ENCODE measurements at places on chromosomes 3 and 15.

GRCh38 chr3:189690672-189691071 is 59.5 kb downstream of the TP63 start:
- DNase-seq, result no peak

DNA sequence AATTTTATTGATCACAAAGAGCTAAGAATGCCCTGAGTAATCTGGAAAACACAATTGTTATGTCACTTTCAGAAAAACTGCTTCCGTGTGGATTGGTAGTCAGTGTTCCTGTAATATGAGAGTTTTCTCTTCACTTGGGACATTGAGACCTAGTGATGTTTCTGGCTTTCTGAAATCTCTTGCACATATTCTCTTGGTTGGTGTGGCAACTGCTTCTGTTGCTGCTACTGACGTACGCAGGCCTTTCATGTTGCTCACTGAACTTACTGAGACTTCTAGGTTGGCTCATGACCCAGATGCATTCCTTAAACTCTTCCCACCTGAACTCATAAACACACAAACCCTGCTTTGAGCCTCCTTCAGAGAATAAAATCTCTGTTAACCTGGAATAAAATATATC is 175.0 kb upstream of the PFN2 start:
- no peak for DNase-seq

DNA sequence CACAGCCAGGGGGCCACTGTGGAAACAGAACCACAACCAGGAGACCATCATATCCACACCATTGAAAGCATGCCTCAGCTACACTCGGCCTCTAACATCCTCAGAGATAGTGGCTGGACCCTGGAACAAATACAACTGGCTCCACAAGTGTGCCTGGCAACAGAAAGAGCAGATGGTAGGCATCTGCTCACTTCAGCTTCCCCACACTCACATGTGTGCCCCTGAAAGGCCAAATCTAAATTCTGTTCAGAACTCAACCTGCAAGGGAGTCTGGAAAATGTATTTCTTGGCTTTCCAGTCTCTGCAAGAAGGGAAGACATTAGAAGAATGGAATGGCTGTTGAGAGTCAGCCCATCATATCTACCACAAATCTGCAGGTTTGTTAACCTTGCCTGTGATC is 54.7 kb upstream of the CTNNB1 start:
- no peak for DNase-seq

DNA sequence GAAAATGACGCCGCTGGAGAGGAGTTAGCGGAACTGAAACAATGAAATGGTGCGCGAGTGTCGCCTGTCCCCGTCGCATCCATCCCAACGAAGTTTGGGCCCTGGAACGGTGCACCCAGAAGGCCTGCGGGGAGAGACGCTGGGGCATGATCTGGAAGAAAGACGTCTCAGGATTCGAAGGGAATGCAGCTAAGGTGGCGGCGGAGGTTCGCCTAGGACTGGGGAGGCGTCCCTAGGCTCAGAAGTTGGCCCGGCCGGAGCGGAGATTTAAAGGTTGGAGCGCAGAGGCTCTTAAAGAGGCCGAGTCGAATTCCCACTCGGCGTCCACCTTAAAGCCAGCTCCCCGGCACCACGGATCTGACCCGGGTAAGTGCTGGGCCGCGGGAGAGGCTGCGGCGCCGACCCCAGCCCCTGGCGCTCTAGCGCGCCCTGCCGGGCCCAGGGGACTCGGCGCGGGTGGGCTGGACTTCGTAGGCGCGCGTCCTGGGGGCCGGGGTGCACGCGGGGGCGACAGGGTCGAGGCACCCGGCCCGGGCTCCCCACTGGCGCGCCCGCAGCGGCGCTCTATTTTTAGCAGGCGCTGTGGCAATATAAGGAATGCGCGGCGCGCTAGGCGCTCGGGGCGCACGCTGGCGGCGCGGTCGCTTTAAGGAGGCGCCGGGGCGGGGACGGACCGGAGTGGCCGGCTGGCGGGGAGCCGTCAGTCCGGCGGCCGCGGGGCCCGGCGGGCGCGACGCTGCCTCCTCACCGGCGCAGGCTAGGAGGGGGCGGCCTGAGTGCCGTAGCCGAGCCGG is at the start of gene MRAS:
TSS of gene MRAS (plus strand) at position 620 of the 794 bp plus-strand sequence. CDS start 24,305 bp downstream, outside the sequence.
- DNase-seq, result peak; percentile 60

- DNase-seq, result no peak
These were observed 173.7 kb upstream of the SLC2A2 start for GRCh38 chr3:171200052-171200749.

- no peak for DNase-seq
These were observed 28.5 kb upstream of the CLASP2 start for GRCh38 chr3:33746416-33747116.

DNA sequence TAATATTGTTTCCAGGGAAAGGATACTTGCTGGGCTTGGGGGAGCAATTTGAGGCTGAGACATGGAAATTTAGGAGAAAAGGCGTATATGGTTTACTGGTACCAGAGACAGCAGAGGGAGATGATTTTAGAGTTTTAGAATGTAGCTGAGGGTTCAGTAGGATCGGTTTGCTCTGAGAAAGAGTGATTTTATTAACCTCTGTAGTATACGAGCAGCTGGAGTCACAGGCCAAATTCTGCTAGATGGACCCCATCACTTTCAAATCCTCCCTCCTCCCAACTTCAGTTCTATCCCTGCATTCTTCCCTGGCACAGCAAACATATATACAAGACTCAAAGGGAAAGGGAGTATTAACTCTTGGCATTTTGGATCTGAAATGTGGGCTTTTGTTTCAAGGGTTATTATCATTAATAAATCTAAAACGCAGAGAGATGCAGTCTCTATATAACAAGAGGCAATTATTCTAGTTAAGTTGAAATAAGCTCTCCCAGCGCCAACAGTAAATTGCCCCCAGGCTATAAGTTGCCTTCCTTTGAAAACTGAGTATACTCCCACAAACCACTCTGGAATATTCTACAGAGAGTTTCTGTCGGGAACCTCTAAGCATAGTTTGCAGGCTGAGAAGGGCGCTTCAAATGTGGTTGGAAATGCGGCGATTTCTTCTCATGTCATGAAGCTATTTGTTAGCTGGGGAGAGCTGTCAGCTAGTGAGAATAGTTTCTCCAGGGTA is 5.4 kb downstream of the CRABP1 start:
- no peak for DNase-seq

GRCh38 chr3:124701687-124702086 is 28.6 kb upstream of the UMPS start:
- no peak for DNase-seq

DNA sequence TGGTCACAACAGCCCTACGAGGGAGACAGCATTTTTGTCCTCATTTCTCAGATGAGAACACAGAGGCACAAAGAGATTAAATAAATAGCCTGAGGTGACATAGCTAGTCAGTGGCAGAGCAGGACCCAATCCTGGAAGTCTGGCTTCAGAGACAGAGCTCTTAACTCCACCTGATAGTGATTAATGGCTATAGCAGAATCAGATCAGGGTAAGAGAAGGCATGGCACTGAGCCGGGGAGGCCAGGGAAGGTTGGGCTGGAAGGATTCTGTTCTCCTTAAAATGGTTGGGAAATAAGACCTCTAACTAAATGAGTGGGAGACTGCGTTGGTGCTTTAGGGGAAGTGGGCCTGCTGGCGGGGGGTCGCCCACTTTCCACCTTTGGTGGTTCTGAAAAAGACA is 104.5 kb downstream of the VGLL4 start:
- DNase-seq, result no peak

- no peak for DNase-seq
These were observed 28.1 kb upstream of the KBTBD12 start for GRCh38 chr3:127886956-127887231.

GRCh38 chr3:64625381-64625780 is 62.4 kb downstream of the ADAMTS9 start:
- DNase-seq, result no peak

DNA sequence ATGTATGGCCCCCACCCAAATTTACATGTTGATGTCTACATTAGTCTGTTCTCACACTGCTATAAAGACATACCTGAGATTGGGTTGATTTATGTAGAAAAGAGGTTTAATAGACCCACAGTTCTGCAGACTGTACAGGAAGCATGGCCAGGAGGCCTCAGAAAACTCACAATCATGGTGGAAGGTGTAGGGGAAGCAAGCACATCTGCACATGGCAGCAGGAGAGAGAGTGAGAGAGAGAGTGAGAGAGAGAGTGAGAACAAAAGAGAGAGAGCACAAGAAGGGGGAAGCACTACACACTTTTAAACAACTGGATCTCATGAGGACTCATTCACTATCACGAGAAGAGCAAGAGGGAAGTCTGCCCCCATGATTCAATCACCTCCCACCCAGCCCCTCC is 130.5 kb downstream of the XXYLT1 start:
- no peak for DNase-seq

DNA sequence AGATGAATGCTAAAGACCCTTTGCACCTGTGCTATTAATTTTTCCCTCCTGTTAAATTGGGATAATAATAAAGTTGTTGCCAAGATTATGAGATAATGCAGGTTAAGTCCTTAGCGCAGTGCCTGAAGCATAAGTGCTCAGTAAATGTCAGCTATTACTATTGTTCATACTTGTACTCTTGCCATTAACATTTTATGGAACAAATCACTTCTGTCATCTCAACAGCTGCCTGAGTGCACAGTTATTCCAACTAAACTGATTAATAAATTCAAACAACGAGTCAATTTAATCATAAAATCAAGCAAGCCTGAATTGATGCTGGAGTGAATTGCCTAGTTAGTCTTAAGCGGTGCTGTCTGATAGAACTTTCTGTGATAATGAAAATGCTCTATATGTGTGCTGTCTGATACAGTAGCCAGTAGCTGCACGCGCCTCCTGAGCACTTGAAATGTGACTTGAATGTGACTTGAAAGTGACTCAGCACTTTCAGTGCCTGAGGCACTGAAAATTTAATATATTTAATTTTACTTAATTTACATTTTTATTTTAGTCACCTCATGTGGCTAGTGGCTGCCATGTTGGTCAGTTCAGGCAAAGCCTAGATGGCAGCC is 198.7 kb upstream of the PFN2 start:
- DNase-seq, result peak; percentile 51

DNA sequence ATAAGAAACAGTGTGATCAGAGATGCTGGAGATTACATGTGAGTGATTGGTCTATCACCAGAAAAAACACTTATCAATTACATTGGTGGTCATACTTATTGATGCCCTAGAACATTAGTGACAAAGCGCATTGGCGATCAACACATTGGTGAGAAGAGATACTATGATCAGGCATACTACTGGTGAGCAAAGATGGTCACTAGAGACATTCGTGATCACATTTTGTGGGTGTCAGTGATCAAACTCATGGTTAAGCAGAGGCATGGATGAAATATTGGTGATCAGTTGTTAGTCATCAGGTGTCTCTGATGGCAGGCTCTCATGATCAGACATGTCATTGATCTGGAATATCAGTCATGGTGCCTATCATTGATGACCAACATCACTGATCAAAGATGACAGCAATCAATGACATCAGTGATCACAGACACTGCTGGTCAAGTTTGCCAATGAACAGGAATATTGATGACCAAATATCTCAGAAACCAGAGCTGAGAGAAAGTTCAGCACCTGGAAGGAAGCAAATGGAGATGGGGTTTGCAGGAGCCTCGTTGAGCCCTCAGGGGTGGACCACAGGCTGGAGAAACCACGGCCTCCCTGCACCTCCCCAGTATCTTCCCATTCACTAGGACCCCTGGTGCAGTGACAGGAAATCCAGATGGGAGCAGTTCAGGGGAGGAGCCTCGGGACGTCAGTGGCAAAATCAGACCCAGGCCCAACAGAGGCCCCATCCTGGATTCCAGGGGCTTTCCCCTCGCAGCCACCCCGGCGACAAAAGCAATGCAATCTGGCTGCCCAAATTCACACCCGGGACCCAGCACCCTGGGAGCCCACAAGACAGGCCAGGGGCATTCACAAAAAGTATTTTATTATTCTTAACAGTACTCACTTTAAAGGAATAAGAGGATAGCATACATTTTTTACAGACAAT is 12.2 kb upstream of the DNAJB8 start:
- DNase-seq, result no peak
